ENCODE measurements at places on chromosomes 16 and 17.
A peak's percentile ranks its signal among the peaks of the same experiment; 100 is the strongest.

DNA sequence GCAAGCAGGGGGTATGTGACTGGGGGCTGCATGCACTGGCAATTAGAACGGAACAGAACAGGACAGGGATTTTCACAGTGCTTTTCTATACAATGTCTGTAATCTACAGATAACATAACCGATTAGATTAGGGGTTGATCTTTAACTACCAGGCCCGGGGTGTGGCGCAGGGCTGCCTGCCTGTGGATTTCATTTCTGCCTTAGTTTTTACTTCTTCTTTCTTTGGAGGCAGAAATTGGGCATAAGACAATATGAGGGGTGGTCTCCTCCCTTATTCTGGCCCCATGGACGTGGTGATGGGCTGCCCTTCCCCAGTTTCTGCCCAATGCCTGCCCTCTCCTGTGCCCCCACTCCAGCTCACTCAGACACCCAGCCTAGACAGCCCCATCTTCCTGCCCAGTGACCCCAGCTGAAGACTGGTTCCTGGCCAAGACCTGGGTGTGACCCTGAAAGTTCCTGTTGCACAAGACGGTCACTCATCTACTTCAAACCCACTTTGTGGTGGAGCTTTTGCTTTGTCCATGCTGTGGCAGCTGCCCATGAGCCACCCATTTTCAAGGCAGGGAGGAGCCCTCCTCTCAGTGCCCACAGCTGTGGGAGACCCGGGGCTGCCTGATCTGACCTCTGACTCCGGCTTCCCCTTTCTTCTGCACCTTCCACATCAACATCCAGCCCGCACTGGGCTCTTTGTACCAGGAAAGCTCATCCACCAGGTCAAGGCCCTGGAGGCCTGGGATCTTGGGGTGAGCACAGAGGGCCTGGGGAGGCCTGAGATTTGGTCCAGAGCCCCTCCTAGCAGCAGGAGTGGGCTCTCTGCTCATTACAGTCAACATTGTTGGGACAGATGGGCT lies 18.6 kb downstream of the ALOX12B start:
- no peak for DNase-seq

- no peak for DNase-seq
Observed at GRCh38 chr16:6034511-6034910, 936.9 kb upstream of the EEF2KMT start.

DNA sequence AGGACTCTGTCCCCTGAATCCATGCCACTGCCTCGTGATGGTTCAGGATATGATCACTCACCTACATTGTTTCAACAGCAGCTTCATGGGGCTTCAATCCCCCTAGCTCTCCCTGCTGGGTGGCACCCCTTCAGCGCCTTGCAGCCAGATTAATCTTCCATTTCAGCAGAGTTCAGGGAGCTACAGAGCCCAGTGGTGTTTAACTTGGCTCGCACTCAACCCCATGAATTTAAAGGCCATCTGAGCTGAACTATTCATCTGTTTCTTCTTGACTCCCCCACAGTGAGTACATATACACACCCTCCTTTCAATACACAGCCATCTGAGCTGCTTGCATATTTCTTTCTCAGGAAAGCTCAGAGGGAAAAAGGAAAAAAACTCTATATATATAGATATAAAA lies 202.8 kb upstream of the C16orf82 start:
- no peak for DNase-seq

DNA sequence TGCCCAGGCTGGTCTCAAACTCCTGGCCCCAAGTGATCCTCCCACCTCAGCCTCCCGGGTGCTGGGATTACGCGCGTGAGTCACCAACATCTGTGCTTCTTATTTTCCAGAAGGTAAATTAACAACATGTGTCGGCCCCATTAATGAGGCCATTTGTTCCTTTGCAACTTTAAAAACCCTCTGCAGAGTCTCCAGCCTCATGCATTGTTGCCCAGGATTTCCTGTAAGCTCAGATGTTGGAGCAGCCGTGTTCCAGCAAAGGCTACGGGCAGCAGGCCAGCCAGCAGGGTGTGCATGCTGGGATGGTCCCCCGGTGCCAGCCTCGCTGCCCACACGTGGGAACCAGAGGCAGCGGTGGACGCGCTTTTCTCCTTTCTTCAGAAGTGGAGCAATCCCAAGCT lies 19.1 kb upstream of the HEXD start:
- peak; percentile 95 for DNase-seq

DNA sequence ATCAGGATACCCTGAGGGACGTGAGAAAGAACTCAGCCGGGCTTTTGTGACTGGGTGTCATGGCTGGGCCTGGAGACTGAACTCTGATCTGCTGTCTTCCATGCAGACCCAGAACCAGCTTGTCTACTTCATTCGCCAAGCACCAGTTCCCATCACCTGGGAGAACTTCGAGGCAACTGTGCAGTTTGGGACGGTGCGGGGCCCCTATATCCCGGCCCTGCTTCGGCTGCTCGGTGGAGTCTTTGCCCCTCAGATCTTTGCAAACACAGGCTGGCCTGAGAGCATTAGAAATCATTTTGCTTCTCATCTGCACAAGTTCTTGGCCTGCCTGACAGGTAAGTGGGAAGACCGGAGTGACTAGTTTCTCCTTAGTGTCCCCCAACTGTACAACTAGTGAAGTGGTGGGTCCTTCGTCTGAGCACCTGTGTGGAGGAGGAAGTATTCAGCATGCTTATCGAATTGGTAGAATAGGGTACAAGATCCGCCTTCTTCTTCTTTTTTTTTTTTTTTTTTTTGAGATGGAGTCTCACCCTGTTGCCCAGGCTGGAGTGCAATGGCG lies 15.5 kb downstream of the DNAH2 start:
- no peak for DNase-seq

DNA sequence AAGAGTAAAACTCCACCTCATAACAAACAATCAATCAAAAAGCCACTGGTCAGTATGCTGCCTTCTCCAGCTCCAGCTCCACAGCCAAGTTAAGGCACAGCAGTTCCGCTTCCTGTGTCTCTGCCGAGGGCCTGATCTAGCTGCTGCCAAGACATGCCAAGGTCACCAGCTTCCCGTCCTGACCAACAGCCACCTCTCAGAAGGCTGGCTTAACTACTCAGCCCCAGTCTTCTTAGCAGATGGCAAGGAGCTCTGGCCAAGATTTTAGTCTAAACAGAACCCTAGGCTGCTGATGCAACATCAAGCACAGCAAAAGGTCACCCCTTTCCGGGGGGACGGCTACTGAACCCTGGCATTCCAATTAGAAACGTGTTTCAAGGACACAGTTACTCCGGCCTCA lies 17.7 kb upstream of the MNT start:
- DNase-seq, result no peak

- no peak for DNase-seq
Observed at GRCh38 chr16:67641779-67642708, 2.9 kb upstream of the CARMIL2 start.

GRCh38 chr17:72373910-72374741 lies 253.3 kb downstream of the SOX9 start:
- DNase-seq, result no peak

- DNase-seq, result no peak
Observed at GRCh38 chr16:9081843-9082242, 9.6 kb upstream of the HAPSTR1 start.

- no peak for DNase-seq
Observed at GRCh38 chr16:85525420-85526184, 87.5 kb upstream of the GSE1 start.

DNA sequence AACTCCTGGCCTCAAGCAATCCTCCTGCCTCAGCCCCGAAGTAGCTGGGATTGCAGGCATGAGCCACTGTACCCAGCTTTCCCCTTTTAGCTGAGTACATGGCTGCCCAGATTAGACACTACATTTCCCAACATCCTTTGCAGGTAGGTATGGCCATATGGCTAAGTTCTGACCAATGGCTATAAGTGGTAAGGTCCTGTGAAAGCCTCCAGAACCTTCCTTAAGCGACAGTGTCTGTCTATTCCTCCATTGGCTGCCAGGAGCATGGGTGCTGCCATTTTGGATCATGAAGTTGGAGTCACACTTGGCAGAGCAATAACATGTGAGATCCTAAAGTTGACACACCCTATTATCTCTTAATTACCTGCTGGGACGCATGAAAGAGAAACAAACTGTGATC lies 24.4 kb upstream of the CRHR1 start:
- no peak for DNase-seq

- no peak for DNase-seq
Observed at GRCh38 chr17:71098071-71098470, 928.7 kb downstream of the KCNJ2 start.

- DNase-seq, result no peak
Observed at GRCh38 chr17:44777394-44778348, 18.9 kb downstream of the ADAM11 start.

GRCh38 chr17:39963829-39964228 lies 1.0 kb downstream of the GSDMA start:
- DNase-seq, result no peak

DNA sequence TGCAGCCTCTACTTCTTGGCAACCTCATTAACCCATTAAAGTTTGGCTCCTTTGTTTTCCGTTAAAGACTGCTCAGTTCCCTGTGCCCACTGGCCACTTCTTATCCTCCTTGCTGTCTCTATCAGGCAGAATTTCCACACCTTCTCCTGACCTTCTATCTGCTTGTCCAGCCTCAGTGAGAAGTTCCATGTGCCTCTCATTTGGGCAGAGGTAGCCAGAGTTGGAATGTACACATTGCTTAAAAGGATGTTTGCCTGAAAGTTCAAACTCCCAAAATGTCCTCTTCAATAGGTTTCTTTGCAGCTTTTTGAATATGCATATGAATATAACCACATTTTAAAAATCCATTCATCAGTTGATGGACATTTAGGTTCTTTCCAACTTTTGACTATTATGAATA lies 47.0 kb downstream of the HSD17B2 start:
- DNase-seq, result no peak
